HT-29 (cell line): ENCODE measurements at places on chromosomes 7 and 10. TPM values are rescaled to one million over a fixed set of nuclear protein-coding genes. Genes with fewer than 3 reads are reported as not detected.

MYOZ1 gene
- not detected in 2 replicates for total RNA-seq

GPC2 gene
- total RNA-seq = 1.7 and 4.2 TPM in 2 replicates

GLRX3 gene
- total RNA-seq = 62.5 and 77.0 TPM in 2 replicates

TNS3 gene
- 32.2 and 45.2 TPM in 2 replicates for total RNA-seq

HECW1 gene
- total RNA-seq = not detected in 2 replicates

LRRD1 gene
- total RNA-seq = not detected in 2 replicates

GIMAP7 gene
- total RNA-seq = not detected in 2 replicates

OPN1SW gene
- not detected in 2 replicates for total RNA-seq

ADAM22 gene
- 10.4 and 12.3 TPM in 2 replicates for total RNA-seq

EN2 gene
- not detected in 2 replicates for total RNA-seq

ANKRD30A gene
- not detected in 2 replicates for total RNA-seq

DNA sequence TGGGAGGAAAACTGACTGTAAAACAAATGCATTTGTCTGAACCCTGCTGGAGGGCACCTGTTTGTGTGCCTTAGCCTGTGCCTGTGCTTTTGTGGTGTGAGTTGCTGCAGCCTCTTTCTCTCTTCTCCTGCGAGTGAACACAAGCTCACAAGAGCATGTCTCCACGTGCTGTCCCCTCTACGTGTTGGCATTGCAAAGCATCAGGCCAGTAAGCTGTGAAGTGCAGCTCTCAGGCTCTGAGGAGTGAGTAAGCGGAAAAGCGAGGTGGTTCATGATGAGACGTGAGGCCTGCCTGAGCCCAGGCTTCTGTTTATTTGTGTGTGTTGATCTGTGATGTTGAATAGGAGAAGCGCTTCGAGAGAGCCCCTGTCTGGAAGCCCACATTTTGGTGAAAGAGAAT, 85.6 kb upstream of the PDCD4 start:
- no peak for DNase-seq

DNA sequence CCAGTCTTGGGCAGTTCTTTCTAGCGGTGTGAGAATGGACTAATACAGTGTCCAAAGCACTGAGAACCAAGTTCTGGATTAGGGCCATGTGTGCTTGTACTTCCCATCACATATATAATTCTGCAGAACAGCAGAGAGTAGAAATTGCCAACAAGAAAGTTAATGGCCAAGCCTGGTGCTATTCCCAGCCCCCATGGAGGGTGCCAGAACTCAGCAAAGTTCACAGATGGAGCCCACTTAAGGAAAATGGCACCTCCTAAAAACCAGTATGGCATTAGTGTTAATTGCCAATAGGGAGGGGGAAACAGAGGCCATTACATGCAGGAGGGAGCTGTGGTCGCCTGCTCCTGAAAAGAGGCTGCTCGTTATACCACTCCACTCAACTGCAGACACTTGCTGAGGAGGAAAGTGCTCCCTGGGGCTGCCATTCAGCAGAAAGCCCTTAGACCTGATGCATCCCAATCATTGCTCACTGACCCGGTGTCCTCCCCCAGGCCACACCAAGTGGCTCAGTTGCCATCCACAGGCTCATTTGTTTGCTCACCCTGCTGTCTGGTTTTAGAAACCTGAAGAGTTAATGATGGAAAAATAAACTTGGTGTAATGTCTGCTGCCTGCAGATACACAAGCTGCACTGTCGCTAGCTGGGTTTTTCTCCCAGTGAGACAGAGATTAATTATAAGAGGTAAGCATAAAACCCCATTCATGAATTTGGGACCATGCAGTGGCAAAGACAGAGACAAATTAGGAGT, 280.6 kb downstream of the GFRA1 start:
- DNase-seq = no peak

- DNase-seq = peak; percentile 3
Measured at GRCh38 chr10:56116684-56117083, 244.4 kb downstream of the ZWINT start.

DNA sequence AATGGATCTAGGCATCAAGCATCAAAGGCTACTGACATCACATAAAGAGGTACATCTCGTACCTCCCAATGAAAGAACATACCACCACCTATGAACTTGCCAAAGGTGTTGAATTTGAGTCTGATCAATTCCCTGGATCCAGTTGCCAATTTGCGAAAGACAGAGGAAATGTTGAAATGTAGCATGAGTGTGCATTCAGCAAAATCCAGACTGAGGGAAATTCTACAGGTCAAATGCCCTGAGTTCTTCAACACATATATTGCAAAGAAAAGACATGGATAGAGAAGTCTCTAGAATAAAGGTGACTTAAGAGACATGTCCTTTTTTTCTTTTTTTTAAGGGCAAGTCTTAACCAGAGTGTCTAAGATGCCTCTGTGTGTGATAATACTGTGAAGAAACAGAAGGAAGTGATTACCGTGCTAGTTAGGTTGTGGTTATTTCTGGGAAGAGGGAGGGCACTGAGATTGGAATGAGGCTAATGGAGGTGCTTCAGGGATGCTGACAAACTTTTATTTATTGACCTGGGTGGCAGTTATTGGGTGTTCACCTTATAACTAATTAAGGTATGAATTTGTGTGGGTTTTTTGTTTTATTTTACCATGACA, 128.7 kb downstream of the SAMD9 start:
- DNase-seq = no peak

- no peak for DNase-seq
Measured at GRCh38 chr7:68964060-68964459, 634.2 kb upstream of the AUTS2 start.

GRCh38 chr7:106347229-106347833, 62.5 kb upstream of the NAMPT start:
- no peak for DNase-seq

DNA sequence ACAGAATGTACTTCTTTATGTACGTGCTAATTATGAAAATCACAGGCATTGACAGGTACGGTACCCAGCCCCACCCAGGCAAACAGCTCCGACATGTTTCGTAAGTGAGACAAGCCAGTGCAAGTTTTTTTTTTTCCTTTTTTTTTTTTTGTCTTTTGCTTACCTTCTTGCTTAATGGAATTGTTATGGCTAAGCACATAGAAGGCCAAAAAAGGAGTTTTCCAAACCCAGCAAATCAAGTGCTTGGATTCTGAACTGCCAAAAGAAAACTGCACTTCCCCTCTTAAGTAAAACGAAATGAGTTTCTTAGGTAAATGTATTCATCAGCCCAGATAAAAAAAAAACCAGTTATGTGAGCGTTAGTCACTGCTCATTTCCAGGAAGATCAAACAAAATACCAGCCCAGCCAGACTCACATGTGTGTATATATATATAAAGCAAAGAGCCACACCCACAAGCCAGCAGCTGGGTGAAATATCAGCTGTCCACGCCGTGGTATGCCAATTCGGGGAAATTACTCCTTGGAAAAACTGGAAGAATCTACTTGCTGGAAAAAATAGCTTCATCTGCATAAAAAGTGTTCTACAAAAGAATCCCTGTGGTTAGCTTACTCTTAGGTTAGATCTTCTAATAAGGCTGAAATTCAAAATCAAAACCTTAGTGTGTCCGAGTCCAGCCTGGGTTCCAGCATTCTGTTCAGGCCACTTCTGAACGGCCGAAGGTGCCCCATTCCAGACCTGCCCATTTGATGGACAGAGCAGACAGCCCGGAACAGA, 8.0 kb downstream of the KLF6 start:
- peak; percentile 85 for DNase-seq

GRCh38 chr7:101126651-101127459, at the start of gene SERPINE1:
Gene SERPINE1 (plus strand): TSS chr7:101127104. CDS start chr7:101128394, 1,290 bp downstream.
- DNase-seq = peak; percentile 73

- no peak for DNase-seq
Measured at GRCh38 chr10:48805411-48805810, 120.7 kb downstream of the WDFY4 start.

GRCh38 chr10:29981510-29981909, 77.9 kb downstream of the JCAD start:
- DNase-seq = no peak

- no peak for DNase-seq
Measured at GRCh38 chr10:21432266-21432665, 93.2 kb downstream of the SKIDA1 start.

DNA sequence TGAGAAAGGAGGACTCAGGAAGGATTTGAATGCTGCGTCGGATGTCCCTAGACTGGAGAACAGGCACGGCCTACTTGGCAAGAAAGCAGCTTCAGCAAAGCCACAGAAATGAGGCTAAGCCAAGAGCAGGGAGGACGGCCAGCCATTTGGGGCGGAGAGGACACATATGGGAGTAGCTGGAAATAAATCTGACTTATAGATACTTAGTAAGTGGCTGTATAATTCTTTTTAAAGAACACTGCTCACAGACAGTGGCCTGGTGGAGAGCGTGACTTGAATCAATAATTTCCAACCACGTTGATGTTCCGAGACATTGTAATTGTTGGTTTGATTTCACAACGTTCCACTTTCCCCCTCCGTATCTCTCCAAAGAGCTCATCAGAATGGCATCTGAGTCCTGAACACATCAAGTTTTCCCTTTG, 67.7 kb upstream of the JCAD start:
- DNase-seq = no peak

DNA sequence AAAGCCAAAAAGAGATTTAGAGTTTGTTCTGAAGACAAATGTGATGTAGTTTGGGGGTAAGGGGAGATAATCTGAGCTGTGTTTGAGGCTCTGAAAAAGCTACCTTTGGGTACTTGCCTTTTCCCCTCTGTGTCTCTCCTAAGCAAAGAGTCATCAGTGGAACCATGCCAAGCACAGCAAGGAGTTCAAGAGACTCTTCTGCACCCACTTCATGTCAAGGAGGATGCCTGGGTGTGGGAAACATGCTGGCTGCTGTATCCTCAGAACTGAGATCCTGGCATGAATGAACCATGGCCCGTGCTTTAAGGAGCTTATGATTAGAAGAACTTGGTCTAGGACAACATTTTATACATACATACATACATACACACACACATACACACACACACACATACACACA, 142.9 kb downstream of the NOC3L start:
- DNase-seq = no peak

DNA sequence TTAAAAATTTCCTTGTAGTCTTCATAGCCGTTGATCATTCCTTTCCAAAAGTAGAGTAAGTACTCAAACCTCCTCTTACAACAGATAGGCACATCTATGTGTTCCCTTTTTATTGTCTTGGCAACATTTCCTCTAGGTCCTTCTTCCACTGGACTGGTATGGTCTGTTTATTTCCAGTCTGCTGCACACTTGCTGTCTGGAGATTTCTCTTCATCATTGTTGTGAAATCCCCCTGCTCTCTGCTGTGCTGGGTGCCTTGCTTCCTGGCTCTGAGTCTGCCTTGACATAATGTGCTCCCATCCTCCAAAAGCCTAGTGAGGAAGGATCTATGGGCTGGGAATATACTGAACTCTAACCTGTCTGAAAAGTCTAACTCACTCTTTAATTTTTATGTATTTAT, 545.3 kb upstream of the VSTM2A start:
- DNase-seq = no peak

DNA sequence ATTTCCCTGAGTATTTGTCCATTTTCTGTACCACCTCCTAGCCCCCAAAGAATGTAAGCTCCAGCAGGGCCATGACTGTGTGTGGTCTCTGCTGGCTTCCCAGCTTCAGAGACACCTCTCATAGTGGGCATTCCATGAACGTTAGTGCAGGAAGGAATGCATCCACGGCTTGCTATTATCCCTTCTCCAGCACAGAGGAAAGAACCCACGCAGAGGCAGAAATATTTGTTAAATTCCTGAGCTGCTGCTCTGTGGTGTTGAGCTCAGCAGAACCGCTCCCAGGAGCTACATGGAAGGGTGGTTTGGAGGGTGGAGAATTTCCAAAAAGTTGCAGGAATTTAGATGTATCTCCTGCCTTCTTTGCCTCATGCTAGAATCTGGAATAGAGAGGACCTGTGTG, 275.2 kb downstream of the POU6F2 start:
- no peak for DNase-seq

GRCh38 chr7:128909625-128910568, 612 bp downstream of the KCP start:
- no peak for DNase-seq

DNA sequence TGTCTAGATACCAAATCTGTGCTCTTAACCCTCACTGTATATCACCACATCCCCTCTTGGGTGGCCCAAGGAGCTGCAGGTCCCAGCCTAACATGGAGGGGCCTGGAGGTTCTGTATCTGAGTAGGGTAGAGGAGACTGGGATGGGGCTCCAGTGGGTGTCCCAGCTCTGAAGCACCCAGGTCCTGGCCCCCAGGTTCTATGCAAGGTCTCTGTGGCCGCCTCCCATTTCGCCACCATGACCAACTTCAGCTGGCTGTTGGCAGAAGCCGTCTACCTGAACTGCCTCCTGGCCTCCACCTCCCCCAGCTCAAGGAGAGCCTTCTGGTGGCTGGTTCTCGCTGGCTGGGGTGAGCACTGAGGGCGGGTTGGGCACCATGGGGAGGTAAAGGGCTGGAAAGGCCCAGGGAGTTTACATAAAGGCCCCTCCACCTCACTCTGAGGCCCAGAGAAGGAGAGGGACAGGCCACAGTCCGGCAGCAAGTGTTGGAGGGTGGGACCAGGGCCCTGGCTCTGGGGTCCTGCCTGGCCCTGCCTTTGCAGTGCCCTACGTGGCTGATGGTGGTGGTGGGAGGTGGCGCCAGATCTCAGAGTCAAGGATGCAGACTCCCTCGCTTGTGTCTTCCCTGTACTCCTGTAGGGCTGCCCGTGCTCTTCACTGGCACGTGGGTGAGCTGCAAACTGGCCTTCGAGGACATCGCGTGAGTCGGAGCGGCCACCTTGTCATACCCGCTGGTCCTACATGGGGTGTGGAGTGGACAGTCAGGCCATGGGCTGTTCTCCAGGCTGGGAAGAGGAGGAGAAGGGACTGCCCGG, 10.2 kb downstream of the GHRHR start:
- DNase-seq = no peak

GRCh38 chr10:101888251-101888949, 44.8 kb upstream of the KCNIP2 start:
- no peak for DNase-seq

DNA sequence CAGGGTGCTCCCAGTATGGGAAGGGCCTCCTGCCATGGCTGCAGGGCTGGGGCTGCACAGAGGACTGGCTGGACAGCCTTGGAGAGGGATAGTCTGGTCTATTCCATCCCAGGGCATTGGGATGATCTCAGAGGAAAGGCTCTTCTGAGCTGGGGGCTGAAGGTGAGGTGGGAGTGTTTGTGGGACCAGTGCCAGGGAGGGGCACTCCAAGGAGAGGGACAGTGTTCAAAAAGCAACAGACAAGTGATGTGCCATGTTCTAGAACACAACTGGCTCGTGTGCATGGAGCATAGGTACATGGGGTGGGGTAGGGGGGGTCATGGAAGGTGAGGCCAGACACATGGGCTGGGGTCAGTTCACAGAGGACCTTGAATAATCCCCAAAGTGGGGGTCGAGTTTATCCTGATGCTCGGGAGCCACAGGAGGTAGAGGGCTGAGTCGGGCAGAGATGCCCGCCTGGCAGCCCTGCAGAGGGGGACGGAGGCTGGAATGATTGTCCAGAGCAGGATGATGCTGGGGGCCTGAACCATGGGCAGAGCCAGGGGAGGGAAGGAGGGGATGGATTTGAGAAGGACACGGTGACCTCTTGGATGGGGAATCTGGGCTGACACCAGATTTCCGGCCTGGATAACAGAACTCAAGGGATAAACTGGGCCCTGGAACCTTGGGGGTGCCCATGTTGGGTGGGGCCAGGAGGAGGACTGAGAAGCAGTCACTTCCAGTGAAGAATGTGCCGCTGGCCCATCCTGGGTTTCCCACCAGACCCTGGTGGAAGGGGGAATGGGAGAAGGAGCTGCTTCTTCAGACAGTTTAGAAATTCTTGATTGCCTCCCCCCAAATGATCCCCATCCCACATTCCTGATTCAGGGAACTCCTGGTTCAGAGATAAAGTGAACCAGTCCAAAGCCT, 50.4 kb downstream of the NEURL1 start:
- no peak for DNase-seq
